ENCODE measurements at places on chromosomes 5 and 9.

DNA sequence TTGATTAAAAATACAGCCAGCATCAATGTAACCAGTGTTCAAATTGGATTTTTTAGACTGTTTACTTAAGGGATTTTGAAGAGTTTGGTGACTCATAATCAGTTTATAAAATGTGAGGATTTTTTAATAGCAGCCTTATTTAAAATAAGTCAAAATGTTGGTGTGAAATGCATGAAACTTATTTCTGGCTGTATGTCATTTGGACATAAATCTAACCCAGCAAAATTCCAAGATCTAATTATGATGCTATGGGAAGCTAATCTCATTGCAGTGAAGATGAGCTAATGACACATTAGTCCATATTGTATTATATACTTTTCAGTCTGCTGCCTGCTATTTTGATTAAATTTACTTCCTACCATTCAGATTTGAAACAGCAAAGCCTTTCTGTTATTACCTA is 140.3 kb downstream of the AOPEP start:
- no peak for DNase-seq

DNA sequence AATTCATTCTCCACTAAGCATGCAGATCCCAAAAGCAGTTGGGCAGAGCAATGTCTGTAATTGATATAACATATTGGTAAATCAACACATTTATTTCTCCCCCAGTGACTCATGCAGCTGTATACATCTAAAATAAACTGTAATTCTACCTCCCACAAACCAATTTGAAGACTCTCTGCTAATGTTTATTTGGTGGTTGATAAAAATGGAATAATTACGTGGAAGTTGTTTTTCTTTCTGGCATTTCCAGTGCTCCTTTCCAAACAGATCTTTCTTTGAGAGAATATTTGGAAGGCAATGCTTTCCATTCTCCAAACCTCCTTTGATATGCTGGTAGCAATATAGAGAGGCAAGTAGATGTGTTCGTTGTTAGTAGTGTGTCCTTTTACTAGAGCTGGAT is 194.7 kb downstream of the CHSY3 start:
- no peak for DNase-seq

GRCh38 chr9:122923947-122924346 is 7.4 kb downstream of the ZBTB26 start:
- no peak for DNase-seq

GRCh38 chr5:15959370-15960164 is 220.0 kb downstream of the MARCHF11 start:
- DNase-seq: no peak

DNA sequence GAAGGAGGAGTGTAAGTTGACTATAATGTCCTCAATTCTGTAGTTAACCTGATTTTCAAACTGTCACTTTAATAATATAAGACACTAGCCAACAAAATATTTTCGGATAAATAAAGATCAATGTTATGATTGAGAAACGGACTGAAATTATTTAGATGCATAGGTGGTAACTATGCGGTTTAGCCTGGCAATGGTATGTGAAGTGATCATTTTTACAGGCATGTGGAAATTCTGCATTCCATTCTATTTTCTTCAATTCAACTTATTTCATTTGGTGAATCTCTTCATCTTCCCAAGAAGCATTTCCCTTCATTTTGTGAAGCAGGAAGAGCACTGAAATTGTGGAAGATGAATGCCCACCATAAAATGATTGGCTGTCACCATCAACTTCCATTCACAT is 1457.5 kb upstream of the CDH9 start:
- no peak for DNase-seq
